ENCODE measurements at places on chromosomes 6 and 20.
A peak's percentile ranks its signal among the peaks of the same experiment; 100 is the strongest.

DNA sequence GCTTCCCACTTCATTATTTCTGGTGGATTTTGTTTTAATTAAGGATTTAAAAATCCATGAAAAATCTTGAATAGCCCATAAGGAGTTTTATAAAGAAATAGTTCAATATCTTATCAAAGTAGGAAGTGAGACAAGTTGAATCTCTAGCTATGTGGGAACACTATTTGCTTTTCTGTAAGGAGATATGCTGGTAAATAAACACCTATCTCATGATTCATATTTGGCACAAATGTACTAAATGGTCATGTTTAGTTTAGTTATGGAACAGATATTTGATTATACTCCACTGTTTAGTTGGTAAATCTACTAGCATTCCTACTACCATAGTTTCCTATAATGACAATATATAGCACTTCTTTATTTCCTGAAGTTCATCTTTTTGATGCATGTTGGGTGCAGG is 239.9 kb upstream of the CEP162 start:
- DNase-seq = no peak

DNA sequence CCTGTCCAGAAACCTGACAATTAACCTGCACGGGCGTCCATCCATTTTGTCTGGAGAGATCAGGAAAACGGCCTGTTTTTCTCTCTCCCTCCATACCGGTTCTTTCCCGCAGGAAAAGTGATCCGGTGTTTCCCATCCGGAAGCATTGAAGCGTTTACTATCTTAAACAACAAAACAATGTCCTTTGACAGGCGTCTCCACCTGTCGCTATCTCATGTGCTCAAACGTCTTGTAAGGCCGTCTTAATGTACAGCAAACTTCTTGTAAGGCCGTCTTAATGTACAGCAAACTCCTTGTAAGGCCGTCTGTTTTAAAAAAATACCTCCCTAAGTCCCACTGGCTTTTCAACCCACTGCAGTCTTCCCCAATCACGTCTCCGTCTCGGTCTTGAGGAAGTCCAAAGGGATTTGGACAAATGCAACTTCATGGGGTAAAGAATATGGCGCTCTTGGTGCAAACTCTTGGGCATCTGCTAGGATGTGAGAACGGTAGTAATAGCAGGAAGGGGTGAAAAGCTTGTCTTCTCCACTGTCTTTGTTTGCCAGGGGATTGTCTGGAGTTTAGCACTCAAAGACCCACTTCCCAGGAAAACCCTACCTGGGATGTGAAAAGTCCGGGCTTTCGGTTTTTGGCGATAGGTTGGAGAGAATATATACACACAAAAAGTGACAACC is 29.9 kb upstream of the TRIM27 start:
- DNase-seq = no peak

DNA sequence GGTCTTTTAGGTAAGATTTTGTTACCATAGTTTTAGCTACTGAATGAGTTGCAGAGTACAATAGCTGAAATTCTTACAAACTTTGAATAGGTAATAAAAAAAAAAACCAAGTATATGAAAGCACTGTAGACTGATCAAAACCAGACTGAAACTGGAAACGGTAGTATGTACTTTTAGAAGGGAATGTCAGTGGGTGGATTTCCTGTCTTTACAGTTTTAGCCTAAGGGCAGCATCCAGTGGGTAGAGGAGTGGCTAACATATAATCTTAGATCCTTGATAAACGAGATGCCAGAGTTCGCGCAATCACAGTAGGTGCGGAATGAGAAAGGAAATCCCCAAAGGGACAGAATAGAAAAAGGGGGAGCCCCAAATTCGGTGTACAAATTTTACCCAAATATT is 385.9 kb upstream of the RUNX2 start:
- no peak for DNase-seq

DNA sequence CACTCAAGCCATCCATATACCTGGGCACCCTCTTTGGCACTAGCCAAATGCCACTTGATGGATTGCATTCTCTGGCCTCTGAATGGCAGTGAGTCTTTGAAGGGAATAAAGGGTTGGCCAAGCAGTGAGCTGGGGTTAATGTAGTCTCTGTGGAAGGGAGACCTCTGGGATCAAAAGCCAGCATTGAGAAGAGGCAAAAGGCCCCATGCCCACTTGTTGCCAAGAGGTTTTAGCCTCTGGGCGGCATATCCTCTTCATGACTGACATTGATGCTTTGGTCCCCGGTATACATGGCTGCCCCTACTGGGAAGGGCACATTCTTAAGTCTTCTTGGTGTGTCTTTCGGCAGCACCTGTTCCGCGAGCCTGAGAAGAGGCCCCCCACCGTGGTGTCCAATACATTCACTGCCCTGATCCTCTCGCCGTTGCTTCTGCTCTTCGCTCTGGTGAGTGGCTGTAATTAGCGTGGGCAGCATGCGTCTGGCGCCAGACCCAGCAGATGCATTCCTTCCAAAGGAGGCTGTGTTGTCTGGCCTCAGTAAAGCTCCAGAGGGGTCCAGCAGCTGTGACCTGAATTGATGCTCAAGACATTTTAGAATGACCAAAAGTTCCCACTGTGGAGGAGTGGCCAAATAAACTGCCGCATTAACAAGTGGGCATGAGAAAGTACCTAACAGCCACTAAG is 29.5 kb downstream of the GHRH start:
- no peak for DNase-seq

- DNase-seq = no peak
These were observed 233.0 kb downstream of the ANKRD60 start for GRCh38 chr20:57995381-57995977.

- DNase-seq = no peak
These were observed 87.2 kb downstream of the DST start for GRCh38 chr6:56555438-56555872.

- no peak for DNase-seq
These were observed 46.6 kb downstream of the AGPAT4 start for GRCh38 chr6:161227004-161227960.

- DNase-seq = no peak
These were observed 199.8 kb upstream of the DEFB112 start for GRCh38 chr6:50249493-50249892.

DNA sequence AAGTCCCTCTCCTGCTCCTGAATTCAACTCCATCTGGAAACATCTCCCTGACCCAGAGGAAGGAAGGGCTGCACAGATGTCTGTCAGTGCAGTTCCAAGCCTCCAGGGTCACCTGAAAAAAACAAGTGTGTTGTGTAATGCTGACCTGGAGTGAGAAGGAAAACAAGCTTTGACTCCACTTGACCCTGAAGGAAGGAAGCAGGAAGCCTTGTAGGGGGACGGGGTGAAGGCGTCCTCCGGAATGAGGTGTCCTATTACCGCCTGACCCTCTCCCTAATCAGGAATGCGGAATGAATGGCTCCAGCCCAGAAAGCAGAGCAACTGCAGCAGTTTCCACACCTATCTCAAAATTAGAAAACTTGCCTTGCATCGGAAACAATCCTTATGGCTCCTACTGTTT is 13.9 kb upstream of the ADGRF5 start:
- DNase-seq = no peak

- DNase-seq = no peak
These were observed 22.7 kb downstream of the BCAS1 start for GRCh38 chr20:54047720-54048119.

DNA sequence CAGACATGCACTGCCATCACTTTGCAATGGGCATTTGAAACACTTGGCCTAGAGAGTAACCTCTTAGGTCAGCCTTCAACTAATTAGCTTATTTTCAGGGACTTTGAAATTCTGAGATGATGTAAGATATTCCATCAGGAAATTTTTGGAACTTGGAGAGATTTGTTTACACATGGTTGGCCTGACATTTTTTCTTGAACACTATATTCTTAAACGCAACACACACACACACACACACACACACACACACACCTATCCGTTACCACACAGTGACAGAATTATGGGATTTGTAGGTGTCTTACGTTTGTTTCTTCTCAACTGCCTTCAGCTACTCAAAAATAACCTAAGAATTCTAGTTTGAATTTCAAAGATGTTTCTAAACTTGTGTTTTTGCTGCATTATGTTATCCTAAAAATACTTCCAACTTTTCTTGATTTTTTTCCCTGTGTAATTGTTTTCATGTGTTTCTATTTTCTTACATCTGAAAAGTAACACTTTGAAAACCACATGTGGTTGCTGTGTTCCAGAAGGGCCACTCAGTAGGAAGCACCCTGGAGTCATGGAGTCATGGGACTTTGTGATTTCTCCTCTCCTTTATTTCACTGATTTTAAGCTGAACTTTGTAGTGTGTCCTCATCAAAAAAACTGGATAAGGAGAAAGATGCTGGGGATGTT is 31.9 kb downstream of the MARCKS start:
- no peak for DNase-seq

- DNase-seq = no peak
These were observed 9.6 kb upstream of the BAG2 start for GRCh38 chr6:57162516-57162915.

- no peak for DNase-seq
These were observed 118.4 kb downstream of the JPH2 start for GRCh38 chr20:44068316-44069201.

- DNase-seq = peak; percentile 64
These were observed 83.1 kb downstream of the MRPL14 start for GRCh38 chr6:44044154-44044539.

DNA sequence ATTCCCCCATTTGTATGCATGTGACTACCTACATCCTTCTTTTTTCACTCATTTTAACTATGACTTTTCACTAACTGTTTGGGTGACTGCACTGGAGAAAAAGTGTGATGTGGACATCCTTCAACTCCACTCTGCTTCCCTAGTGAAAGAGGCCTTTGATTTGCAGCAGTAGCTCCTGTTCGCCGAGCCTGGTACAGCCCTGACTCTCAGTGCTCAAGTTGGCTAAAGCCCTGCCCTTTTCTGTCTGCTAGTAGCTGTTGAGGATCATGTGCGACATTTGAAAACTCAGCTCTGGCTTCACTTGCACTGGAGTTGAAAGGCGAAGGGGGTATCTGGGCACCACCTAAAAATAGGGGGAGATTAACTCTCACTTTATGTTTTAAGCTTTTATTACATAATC is 42.1 kb downstream of the DAAM2 start:
- no peak for DNase-seq

DNA sequence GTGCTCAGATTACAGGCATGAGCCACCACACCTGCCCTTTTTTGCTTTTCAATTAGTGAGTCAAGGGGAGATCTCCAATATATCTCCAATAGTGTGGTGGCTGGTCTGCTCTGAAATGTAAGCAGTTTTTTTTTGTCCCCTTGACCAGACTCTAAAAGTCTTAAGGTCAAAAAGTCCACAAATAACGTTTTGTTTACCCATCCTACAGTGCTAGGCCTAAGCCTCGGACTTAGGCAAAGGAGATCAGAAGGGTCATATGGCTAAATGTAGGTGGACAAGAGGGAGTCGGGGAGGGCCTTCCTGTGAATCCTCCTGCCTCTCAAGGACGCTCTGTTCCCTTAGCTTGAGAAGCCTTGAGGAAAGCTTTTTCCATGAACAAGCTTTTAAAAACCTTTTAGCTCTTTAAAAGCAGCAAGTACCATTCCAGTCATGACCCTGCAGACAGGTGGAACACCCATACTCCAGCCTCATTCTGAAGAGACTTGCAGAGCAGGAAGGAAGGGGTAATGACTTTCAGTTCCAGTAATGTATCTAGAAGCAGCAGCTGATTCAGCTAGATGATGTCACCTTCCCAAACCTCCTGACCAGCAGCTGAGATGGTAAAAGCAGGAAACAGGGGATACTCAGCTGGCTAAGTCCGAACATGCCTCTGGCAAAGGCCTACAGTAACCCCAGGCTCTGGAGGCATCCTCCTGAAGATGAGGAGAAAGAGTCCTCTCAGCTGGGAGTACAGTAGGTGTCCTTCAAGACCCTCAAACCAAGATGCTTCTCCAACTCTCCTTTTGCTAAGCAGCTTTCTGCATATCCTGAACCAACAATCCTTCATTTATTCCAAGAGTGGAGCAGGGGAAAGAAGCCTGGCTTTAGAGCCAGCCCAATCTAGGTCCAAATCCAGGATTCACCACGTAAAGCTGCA is 23.6 kb downstream of the BCL2L1 start:
- DNase-seq = peak; percentile 70

GRCh38 chr6:166566026-166567011 is 20.2 kb downstream of the RAMACL start:
- no peak for DNase-seq

DNA sequence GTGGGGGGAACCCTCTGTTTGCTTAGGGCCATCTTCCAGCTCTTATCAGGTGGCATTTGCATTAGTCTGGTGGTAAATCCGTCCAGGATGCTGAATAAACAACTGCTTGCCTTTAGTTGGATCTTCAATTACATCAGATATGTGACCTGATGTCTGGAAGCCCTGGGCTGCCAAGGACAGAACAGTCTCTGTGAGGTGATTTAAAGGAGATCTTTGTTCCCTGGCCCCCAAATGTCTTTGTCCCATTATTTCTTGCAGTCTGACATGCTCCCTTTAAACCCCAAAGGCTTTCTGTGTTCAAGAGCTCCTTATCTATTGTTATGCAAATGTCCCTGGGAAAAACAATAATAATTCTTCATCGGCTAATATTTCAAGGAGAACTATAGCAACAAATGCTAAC is 84.6 kb upstream of the SPTLC3 start:
- no peak for DNase-seq

DNA sequence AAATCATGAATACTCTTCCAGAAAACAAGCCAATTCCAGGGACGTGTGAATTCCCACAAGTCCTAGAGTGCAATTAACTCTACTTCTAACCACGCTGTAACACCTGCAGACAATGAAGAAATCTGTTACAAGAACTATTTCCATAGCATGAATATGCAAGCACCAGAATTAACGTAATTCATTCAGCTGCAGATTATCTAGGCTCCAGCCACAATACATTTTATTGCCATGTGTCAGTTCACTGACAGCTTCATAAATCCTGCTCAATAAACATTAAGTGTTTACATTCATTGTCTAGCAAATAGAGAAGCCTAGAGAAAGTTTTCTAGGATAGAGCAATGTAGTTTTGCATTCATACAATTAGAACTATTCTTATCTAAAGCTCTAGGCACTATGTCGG is 1348.5 kb downstream of the GRIK2 start:
- DNase-seq = no peak

- no peak for DNase-seq
These were observed 54.6 kb downstream of the MYB start for GRCh38 chr6:135235716-135236115.

DNA sequence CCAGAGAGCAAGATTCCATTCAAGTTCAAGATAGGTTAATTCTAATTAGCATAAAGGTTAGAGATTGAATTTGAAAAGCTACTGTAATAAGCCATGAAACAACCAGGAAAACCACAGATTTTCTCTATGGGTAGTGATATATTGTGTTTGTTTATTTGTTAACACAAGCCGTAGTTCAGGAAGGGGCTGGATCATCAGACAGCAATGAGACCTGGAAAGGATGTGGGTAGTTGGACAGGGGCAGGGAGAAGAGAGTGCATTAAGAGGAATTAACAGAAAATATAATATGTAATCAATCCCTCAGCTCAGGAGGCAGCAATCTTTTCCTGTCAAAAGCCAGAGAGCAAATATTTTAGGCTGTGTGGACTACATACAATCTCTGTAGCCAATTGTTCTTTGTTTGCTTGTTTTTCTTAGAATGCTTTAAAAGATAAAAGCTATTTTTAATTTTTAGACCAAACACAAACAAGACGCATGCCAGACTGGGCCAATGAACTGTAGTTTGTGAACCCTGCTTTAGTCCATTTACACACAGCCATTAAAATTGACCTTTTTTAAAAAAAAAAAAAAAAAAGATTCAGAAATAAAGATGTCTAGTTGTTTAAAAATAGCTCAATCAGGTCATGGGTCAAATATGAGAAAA is 398.7 kb upstream of the MARCKS start:
- no peak for DNase-seq
